ENCODE measurements at places on chromosomes 5 and 9.

DNA sequence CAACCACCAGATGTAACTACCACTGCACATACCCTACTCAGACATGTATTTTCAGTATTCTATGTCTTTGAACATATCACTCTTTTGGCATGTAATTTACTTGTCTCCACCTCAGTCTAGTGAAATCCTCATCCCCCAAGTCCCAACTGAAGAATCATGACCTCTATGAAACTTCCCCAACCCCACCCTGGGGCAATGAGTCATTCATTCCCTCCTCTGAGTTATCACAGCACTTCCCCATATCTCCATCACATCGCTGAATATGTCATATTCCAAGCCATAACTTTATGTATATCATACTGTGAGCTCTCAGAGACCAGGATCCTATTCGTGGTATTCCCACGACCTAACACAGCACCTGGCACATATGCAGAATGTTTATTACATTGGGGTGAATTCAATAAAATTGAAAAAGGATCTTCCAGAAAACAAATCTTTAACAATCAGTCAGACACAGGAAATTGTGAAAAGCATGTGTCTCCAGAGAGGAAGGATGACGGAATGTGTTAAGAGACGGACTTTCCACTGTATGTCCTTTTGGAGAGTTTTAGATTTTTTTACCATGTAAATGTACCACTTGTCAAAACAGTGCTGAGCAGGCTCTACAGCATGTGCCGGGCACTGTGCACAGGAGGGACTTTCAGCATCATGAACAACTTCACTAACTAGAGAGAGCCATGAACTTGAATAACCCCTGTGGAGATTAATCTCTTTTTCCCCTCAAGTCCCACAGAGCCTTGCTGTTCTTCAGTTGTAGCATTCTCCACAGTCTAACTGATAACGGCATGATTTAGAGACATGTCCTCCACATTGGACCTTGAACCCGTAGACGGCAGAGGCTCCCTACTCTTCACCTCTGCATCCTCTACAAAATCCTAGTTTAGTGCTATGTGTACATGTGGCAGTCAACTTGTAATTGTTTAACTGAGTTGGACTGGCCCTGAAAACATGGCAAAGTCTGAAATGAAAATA is 213.5 kb downstream of the GLIS3 start:
- no peaks in the 10 kb centered on the region for H3K4me1 ChIP-seq
- no peak for DNase-seq

GRCh38 chr5:99122976-99123375 is 194.2 kb upstream of the CHD1 start:
- no peak overlapping the region for H3K27ac ChIP-seq
- H3K36me3 ChIP-seq = no peaks in the 10 kb centered on the region
- H3K4me1 ChIP-seq = no peaks in the 10 kb centered on the region
- no peak overlapping the region for H3K4me3 ChIP-seq
- no peak for DNase-seq
- H3K27me3 ChIP-seq = no peaks in the 10 kb centered on the region

- H3K27ac ChIP-seq = no peak overlapping the region
- no peak overlapping the region for H3K4me3 ChIP-seq
- H3K4me1 ChIP-seq = no peaks in the 10 kb centered on the region
Measured at GRCh38 chr9:2336055-2336454, 285.5 kb upstream of the VLDLR start.

GRCh38 chr9:16715404-16715803 is 155.1 kb downstream of the BNC2 start:
- H3K36me3 ChIP-seq = no peaks in the 10 kb centered on the region
- H3K4me1 ChIP-seq = no peaks in the 10 kb centered on the region
- H3K4me3 ChIP-seq = no peak overlapping the region
- no peaks in the 10 kb centered on the region for H3K27me3 ChIP-seq
- DNase-seq = no peak

DNA sequence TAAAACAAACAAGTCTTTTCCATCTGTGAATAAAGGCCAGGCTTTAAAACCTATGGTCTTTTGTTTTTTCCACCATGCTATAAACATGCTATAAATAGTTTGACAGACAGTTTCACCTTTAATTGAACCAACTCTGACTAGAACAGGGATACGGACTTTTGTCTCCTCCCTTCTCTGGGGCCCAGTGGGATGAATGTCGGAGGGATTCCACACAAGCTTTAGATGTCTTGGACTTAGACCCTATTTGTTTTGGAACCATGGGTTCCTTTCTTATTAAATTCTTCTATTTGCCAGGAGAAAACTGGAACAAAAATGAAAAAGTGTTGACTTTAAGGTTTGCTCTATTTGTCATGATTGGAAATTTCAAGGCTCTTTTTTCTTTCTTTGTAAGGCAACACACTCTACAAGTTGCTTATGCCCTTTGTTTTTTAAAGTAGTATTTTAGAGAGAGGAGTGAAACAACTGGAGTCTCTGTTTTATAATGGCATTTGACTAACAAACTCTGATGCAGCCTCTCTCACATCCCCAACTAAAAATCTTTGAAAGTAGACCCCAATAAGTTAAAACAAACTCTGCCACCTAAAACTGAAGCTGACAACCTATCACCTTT is 145.3 kb downstream of the MLLT3 start:
- no peak overlapping the region for H3K27ac ChIP-seq
- H3K4me3 ChIP-seq = no peak overlapping the region
- no peaks in the 10 kb centered on the region for H3K36me3 ChIP-seq
- H3K4me1 ChIP-seq = peaks cover 11% of the 10 kb centered on the region
- H3K27me3 ChIP-seq = no peaks in the 10 kb centered on the region
- DNase-seq = no peak

- H3K27ac ChIP-seq = no peak overlapping the region
- no peaks in the 10 kb centered on the region for H3K36me3 ChIP-seq
- no peak overlapping the region for H3K4me3 ChIP-seq
- DNase-seq = no peak
- H3K4me1 ChIP-seq = no peaks in the 10 kb centered on the region
Measured at GRCh38 chr9:99851500-99851822, 29.8 kb downstream of the NR4A3 start.

DNA sequence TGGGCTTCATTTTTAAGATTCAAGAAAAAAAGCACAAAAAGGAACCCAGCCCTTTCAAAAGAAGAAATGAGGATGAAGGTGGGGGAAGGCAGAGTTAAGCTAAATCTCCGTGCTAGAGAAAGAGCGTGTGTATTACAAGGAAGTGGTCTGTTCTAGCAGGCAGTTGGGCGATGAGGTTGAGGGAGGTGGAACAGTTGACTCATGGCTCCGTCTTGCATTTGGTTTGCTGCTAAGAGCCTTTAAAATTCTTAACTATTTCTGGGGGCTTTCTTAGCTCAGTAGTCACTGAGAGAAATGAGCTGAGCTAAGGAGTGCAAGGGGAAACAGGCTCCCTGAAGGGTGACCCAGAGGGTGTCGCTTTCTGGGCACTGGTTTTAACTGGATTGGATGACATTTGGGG is 117.4 kb downstream of the GCNT1 start:
- H3K4me1 ChIP-seq = no peaks in the 10 kb centered on the region
- no peak overlapping the region for H3K4me3 ChIP-seq
- peak; percentile 67 for DNase-seq

GRCh38 chr5:154194345-154195329 is 4.1 kb downstream of the GALNT10 start:
- peaks cover 32% of the 10 kb centered on the region for H3K4me1 ChIP-seq
- H3K27ac ChIP-seq = no peak overlapping the region
- DNase-seq = no peak

DNA sequence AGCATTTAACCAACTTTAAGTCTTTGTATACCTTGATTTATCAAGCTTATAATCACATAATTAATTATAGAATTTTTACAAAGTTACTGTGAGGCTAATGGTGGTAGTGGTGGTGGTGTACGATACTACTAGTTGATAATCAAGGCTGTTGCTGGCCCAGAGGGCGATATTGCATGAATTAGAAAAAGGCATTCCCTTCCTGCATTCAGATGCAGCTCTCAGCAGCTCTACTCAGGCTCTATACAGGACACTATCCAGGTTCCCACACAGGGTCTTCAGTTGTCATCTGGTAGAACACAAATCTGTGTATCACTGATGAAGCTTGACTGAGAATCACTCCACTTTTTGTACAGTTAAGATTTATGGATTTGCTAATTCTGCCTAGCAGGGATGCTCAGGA is 562.8 kb upstream of the C9orf72 start:
- no peak overlapping the region for H3K4me3 ChIP-seq
- no peak for DNase-seq
- H3K36me3 ChIP-seq = no peaks in the 10 kb centered on the region
- H3K27me3 ChIP-seq = no peaks in the 10 kb centered on the region
- H3K27ac ChIP-seq = no peak overlapping the region

DNA sequence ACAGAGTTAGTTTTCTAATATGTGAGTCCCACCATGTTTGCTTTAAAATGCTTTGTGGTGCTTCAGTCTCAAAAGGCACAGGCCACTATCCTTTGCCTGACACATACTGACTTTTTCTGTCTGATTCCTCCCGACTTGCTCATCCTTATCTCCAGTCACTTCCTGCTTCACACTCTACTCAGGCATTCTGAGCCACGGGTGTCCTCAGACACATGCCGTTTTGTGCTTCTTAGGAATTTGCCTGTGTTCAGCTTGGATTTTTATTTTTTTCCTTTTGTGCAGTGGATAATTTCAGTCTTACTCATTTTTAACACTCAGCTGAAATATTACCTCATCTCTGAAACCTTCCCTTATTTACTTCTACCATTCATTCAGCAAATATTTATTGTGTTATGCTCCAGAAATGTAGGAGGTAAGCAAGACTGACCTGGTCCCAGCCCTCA is 54.1 kb downstream of the MAN2A1 start:
- H3K27me3 ChIP-seq = no peaks in the 10 kb centered on the region
- no peak overlapping the region for H3K27ac ChIP-seq
- H3K36me3 ChIP-seq = no peaks in the 10 kb centered on the region
- H3K4me1 ChIP-seq = peaks cover 23% of the 10 kb centered on the region
- no peak overlapping the region for H3K4me3 ChIP-seq

GRCh38 chr5:106171132-106171531 is 1499.6 kb downstream of the EFNA5 start:
- H3K4me1 ChIP-seq = no peaks in the 10 kb centered on the region
- no peak overlapping the region for H3K27ac ChIP-seq
- DNase-seq = no peak
- no peaks in the 10 kb centered on the region for H3K36me3 ChIP-seq
- H3K27me3 ChIP-seq = no peaks in the 10 kb centered on the region

GRCh38 chr9:89036383-89036782 is 45.1 kb downstream of the S1PR3 start:
- no peaks in the 10 kb centered on the region for H3K27me3 ChIP-seq
- no peak for DNase-seq
- no peak overlapping the region for H3K4me3 ChIP-seq
- H3K27ac ChIP-seq = peak overlapping the region; percentile 20

DNA sequence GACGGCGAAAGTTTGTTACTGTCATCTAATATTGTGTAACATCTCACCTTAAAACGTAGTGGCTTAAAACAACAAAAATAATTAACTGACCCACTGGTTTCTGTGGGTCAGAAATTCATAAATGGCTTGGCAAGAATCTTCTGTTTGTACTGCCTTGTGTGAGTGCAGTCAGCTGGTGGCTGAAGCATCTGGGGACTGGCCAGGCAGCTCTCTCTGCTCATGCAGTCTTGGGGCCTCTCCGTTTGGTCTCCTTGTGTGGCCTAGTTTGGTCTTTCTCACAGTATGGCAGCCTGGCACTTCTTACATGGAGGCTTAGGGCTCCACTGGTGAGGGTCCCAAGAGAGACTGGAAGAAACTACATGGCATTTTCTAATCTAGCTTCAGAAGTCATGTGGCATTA is 49.0 kb upstream of the CTXN3 start:
- no peaks in the 10 kb centered on the region for H3K36me3 ChIP-seq
- H3K27ac ChIP-seq = no peak overlapping the region
- DNase-seq = no peak
- H3K4me1 ChIP-seq = no peaks in the 10 kb centered on the region
- H3K27me3 ChIP-seq = no peaks in the 10 kb centered on the region

GRCh38 chr5:31366941-31367340 is 165.0 kb downstream of the DROSHA start:
- no peaks in the 10 kb centered on the region for H3K27me3 ChIP-seq
- no peak overlapping the region for H3K4me3 ChIP-seq
- DNase-seq = no peak
- H3K27ac ChIP-seq = no peak overlapping the region
- H3K4me1 ChIP-seq = no peaks in the 10 kb centered on the region

- no peak for DNase-seq
- H3K4me3 ChIP-seq = no peak overlapping the region
- H3K4me1 ChIP-seq = no peaks in the 10 kb centered on the region
- no peaks in the 10 kb centered on the region for H3K36me3 ChIP-seq
- no peaks in the 10 kb centered on the region for H3K27me3 ChIP-seq
Measured at GRCh38 chr9:117091529-117091928, 323.3 kb downstream of the ASTN2 start.

DNA sequence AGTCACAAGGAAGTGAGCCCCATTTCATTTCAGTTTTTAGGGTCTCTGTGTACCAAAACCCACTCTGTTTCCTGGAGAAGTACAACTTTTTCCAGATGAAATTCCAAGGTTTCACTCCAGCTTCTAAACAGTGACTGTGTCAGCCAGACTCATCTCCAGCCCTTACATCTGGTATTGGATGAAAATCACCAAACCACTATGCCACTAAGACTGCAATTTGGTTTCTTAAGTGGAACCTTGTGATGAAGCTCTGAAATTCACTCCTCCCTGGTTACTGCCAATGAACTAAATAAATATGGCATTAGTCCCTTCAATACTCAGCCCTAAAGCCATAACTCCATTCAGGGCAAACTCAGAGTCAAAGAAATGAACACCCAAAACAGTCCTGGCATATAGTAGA is 211.2 kb upstream of the DAPK1 start:
- no peaks in the 10 kb centered on the region for H3K36me3 ChIP-seq
- H3K4me3 ChIP-seq = no peak overlapping the region
- DNase-seq = no peak
- no peaks in the 10 kb centered on the region for H3K4me1 ChIP-seq

DNA sequence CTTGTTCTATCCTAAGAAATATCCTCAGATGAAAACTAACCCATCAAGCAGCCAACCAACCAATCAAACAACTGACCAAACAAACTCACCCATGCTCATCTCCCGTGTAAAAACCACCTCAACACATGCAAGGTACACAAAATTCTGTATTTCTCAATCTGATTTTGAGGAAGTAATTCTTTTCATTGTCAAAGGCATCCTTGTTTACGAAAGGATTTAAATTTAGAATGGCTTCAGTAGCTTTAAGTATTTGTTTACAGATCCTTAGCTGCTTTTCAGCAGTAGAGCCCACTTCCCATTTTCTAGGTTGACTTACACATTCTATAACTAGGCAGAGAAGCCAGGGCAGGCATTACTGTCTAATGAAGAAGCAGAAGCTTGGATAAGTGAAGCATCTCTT is 78.6 kb downstream of the NTRK2 start:
- no peaks in the 10 kb centered on the region for H3K27me3 ChIP-seq
- H3K4me3 ChIP-seq = no peak overlapping the region
- no peak for DNase-seq
- H3K36me3 ChIP-seq = no peaks in the 10 kb centered on the region
- no peak overlapping the region for H3K27ac ChIP-seq

DNA sequence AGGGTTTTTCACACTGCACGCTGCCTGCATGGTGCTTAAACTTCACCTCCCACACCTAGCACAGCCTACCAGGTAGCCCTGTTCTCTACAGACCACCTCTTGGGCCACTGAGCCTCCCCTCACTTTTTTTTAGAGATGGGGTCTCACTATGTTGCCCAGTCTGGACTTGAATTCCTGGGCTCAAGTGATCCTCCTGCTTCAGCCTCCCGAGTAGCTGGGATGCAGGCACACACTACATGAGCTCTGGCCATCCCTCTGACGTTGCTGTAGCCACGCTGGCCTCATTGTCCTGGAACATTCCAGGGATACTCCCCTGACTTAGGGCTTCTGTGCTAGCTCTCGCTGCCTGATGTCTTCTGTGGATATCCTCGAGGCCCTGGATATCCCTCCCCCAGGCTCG is 7.2 kb upstream of the CACFD1 start:
- DNase-seq = no peak
- H3K27me3 ChIP-seq = no peaks in the 10 kb centered on the region
- no peaks in the 10 kb centered on the region for H3K4me1 ChIP-seq
